ENCODE measurements at places on chromosomes 6 and 20.

DNA sequence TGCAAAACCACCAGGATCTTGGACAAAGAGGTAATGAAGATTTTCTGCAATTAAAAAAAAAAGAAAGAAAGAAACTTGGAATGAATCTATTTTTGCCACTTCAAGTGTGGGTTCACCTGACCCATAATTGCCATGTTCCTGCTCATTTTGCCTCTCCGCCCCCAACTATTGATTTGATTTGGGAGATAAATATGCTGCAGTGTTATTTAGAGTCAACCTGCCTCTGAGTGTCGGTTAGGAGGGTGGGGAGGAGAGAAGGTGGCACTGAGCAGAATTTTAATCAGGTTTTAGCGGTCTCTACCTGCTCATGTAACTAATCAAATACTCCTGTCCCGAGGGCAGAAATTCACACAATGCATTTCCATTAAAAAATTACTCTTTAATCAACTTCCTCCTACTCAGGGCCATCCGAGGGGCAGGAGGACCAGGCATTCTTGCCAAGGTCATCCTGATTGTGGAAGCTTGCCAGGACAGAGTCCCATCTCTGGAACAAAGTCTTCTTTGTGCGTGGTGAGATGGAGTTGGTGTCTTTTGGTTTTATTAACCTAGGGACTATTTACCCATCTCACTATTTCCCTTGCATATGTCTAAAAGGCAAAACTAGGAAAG lies 300.1 kb downstream of the CDH26 start:
- DNase-seq: no peak

DNA sequence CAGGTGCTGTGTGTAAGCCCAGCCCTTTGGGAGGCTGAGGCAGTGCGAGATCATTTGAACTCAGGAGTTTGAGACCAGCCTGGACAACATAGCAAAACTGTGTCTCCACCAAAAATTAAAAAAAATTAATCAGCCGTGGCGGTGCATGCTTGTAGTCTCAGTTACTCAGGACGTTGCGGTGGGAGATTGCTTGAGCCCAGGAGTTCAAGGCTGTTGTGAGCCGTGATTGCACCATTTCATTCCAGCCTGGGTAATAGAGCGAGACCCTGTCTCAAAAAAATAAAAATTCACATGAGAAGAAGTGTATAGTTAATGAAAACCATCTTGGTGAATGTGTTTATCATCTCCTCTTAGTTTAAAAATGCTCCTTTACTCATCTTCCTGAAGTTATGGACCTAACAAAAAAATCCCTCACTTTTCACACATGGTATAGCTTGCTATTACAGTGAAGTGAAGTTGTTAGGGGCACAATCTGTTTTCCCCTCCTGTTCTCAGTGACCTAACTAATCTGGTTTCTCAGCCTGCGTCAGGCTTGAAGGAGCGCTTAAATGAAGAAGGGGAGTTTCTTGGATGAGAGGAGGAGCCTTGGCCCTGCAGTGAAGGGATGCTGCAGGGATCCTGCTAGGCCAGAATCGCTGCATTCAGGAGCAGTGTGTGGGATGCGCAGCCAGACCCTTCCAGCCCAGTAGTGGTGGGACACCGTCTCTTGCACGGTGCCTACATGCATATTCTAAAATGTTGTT lies 45.3 kb downstream of the JARID2 start:
- DNase-seq: no peak

GRCh38 chr20:52145587-52145986 lies 46.0 kb downstream of the ZFP64 start:
- DNase-seq: no peak

GRCh38 chr20:7841971-7842310 lies 98.3 kb downstream of the HAO1 start:
- DNase-seq: peak; percentile 77

- no peak for DNase-seq
These were observed 351.2 kb downstream of the CDC5L start for GRCh38 chr6:44738601-44739146.

GRCh38 chr20:17836303-17836861 lies 132.2 kb downstream of the SNX5 start:
- no peak for DNase-seq

DNA sequence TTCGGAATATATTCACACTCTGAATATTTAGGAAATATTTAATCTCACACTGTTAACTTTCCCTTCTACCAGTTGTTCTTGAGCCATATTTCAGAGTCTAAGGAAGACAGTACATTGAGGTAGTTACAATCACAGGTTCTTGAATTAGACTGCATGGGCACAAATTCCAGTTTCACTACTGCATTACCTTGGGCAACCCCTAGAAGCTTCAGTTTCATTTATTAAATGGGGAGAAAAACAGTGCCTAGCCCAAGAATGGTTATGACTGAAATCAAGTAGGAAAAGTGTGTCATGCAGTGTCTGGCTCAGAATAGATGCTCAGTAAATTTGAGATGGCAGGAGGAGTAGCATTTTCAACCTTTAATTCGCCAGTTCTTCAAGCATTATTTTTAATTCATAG lies 124.5 kb upstream of the SAMD5 start:
- DNase-seq: no peak

- DNase-seq: no peak
These were observed 25.8 kb upstream of the FABP7 start for GRCh38 chr6:122753688-122754056.

- DNase-seq: no peak
These were observed 336.6 kb downstream of the QKI start for GRCh38 chr6:163751032-163751525.

DNA sequence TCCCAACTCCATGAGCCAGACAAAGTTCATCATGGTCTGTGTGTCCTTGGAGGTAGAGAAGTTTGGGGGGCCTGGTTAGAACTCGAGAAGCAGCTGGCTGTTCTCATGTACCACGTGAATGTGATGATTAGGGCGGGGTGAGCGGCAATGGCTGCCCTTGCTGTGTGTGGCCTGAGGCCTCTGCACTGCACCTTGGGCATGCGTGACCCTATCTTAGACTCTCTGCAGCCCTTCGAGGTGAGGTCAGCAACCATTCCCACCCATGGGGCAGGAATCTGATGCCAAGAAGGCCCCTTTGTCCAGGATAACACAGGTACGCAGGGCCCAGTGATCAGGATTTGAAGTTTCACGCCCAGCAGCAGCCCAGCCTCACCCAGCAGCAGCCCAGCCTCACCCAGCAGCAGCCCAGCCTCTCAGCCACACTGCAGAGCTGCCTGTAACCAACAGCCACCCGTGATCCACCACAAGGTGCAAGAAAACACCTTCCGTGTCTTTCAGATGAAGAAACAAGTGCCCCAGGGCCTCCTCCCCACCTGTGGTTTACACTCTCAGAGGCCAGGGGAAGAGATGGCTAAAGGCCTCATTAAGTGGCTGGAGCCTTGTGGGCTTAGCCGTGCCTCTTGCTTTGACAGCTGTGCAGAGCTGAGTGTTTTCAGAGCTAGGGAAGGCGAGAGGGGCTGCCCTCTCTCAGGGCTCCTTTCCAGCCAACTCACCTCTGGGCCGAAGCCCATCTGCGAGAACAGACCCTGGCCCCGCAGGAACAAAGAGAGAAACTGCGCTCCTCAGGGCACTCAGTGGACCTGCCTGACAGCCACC lies 195.2 kb upstream of the CDH4 start:
- DNase-seq: no peak

DNA sequence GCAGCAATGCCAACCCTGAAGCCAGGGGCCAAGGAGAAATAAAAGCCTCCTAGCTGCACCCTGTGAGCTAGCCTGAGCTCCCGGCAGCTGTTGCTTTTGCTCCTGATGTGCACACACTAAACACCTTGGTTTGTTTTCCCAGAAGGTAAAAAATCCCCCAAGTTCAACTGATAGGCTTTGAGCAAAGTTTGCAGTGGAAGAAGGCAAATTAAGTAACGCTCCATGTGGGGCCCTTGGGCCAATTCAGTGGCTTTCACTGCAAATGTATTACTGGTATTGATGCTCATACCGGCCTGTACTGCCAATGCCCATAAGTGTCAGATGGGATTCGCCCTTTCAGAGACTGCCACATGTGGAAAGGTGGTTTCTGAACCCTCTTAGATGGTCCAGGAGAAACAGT lies 9.4 kb upstream of the IDH3B start:
- no peak for DNase-seq

DNA sequence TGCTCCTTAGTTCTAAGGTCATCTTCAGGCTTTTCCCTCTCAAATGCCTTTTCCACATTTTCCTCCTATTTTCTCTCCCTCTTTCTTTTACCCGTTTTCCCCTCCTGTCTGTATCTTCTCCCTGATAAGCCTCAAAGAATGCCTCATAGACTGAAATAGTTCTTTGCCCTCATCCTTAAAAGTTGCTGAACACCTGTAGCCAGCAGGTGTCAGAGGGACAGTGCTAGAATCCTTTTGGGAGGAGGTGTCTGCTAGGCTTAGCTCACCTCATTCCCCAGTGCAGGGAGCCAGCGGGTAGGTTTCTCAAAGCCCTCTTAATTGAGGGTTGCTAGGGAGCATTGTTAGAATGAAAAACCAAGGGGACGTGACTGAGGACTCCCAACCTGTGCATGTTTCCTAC lies 204.0 kb downstream of the TSHZ2 start:
- DNase-seq: no peak

- peak; percentile 53 for DNase-seq
These were observed 30.9 kb upstream of the NOTCH4 start for GRCh38 chr6:32254761-32255198.

GRCh38 chr6:80330961-80331360 lies 224.5 kb downstream of the BCKDHB start:
- DNase-seq: no peak

- peak; percentile 48 for DNase-seq
These were observed 223.4 kb upstream of the TAB2 start for GRCh38 chr6:149094156-149094555.

DNA sequence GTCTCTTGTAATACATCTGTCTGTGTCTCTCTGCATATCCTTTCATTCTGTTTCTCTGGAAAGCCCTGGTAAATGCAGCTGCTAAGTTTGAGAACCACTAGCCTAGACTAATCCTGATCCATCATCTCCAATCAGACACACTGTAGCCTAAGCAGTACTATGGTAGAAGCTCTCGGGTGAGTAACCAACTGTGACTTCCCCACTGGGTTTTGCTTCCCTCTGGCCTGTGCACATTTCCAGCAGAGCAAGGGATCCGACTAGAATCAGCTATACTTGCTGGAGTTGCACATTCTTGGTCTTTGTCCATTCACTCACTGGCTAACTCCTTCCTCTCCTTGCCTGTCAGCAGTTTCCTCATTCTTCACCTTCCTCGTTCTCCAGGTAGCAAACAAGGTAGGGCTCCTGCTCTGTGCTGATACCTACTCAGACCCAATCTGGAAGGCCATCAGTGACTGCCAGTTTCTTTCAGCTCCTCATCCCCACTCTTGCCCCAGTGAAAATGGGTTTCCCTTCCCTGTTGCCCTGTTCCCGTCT lies 184.2 kb downstream of the PLCB4 start:
- no peak for DNase-seq

GRCh38 chr20:20083807-20084206 lies 31.5 kb downstream of the CFAP61 start:
- DNase-seq: peak; percentile 33

DNA sequence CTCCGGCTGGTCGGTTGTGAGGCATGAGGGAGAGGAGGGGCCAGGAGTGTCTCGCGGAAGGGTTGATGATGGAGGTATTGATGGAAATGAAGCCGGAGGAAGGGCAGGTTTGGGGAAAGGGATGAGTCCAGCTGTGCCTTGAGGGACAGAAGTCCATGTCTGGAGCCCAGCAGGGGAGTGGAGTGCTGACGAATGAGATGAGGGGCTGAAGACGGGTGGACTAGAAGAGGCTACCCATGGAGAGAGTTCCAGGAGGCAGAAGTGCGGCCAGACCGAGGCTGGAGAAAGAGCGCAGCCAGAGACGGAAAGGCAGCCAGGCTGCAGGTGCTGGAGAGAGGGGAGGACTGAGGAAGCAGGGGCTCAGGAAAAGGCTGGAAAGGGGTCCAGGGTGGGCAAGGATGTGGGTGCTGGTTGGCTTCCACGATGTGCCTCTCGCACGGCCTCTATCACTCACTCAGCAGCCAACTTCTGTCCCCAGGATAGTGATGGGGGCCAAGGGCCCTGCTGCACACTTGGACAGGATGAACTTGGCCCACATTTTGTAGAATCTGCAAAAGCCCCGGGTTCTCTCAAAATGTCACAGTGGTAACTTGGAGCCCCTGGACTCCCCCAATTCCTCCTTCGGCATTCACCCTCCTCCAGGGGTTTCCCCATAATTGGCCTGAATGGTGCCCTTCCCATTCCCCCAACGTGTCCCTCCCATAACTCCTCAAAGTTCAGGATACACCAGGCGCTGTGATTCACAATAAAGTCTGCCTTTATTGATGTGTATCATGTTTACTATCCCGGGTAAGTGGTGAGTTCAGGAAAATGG lies 627 bp upstream of the EIF6 start:
- no peak for DNase-seq

GRCh38 chr6:69791065-69791471 lies 5.7 kb downstream of the LMBRD1 start:
- no peak for DNase-seq

DNA sequence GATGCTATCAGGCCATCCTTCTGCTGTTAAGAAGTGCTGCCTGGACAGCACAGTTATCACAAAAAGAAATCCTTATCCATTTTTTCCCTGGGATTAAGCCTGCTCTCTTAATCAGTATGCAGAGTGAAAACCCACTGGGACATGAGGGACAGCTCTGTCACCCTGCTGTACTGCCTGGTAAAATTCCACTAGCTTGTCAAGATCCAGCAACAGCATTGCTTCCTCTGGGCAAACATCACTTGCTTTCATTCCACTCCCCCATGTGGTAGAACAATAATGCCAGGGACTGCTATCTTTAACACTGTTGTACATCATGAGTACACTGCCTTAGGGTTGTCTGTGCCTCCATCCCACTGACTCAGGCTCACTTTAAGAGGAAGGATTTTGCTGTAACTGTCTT lies 331.3 kb downstream of the KIF16B start:
- DNase-seq: no peak

DNA sequence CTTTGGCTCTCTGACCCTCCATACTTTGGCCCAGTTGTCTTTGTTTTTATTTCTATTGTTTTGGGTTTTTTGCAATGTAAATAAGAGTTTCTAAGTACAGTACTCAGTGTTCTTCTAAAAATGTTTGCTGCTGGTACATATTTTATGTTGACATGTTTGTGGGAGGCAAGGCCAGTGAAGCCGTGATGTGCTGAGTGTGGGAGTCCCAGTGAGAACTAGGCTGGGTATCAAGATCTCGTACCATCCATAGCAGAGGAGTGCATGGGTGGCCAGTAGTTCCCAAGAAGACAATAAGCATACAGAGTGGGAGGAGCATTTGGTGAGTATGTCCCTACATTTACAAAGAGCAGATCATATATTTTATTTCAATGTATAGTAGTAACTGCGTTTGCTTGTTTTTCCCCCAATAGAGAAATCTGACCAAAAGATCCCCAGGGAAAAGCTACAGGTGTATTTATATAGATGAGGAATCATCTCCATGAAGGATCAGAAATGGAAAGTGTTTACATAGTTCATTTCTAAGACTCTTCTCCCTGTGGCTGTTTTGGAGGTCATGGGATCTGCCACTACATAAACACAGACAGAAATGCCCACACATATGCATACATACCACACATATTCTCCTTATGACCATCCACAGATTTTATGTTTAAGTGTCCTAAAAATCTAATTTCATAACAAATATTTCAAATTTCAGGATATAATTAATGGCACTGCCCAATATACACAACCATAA lies 285.9 kb downstream of the ALDH8A1 start:
- DNase-seq: no peak

- no peak for DNase-seq
These were observed 16.4 kb downstream of the ABT1 start for GRCh38 chr6:26613201-26613600.
